ENCODE measurements at places on chromosomes 2 and 18. TPM values are rescaled to one million over a fixed set of nuclear protein-coding genes. Genes with fewer than 3 reads are reported as not detected.

- H3K36me3 ChIP-seq: no peaks in the 10 kb centered on the region
- H3K4me1 ChIP-seq: no peaks in the 10 kb centered on the region
- H3K27me3 ChIP-seq: no peaks in the 10 kb centered on the region
- no peak for DNase-seq
- no peak overlapping the region for H3K27ac ChIP-seq
These were observed 30.9 kb downstream of the OSBPL6 start for GRCh38 chr2:178225006-178225805.

GRCh38 chr2:218023636-218024035 lies 20.8 kb upstream of the TNS1 start:
- no peak for DNase-seq
- H3K36me3 ChIP-seq: no peaks in the 10 kb centered on the region
- no peak overlapping the region for H3K4me3 ChIP-seq
- H3K27ac ChIP-seq: no peak overlapping the region

DNA sequence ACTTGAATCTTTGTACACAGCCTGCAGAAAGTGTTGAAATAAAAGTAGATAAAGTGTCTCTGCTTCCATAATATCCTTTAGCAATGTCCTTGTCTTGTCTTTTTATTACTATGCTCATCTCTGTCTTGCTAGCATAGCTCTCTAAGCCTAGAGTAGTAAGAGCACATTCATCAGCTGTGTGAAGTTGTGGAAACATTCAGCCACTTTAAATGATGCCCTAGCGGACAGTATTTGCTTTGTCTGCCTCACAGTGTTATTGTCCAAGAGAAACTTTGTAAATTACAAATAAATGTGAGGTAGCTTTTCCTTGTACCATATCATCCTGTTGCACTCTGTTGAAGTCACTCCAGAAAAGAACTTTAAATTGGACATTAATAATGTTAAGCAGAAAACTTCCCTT lies 60.3 kb upstream of the TTC21B start:
- H3K4me3 ChIP-seq: no peak overlapping the region
- no peaks in the 10 kb centered on the region for H3K4me1 ChIP-seq
- no peak for DNase-seq

DNA sequence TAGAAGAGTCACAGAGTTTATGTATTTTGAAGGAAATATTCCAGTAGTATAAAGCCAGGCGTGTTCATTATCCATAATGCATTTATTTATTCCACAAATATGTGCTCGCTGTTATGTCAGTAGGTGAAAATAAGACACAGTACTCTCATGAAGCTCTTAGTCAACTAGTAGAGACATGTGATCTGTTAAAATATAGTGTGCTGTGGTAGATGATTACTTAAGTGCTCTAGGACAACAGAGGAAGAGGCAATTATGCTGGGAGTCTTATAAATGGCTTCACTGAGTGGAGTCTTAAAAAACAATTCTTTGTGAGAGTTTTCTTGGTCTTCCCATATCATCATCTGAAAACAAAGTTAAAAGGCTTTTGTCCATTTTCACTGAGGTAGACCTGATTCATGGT lies 457.3 kb downstream of the XIRP2 start:
- no peak overlapping the region for H3K27ac ChIP-seq
- H3K4me3 ChIP-seq: no peak overlapping the region
- no peak for DNase-seq
- no peaks in the 10 kb centered on the region for H3K4me1 ChIP-seq

GRCh38 chr2:17959833-17960232 lies 81.4 kb downstream of the KCNS3 start:
- H3K4me3 ChIP-seq: no peak overlapping the region
- no peak for DNase-seq
- H3K27ac ChIP-seq: no peak overlapping the region

- no peaks in the 10 kb centered on the region for H3K27me3 ChIP-seq
- DNase-seq: no peak
- no peak overlapping the region for H3K4me3 ChIP-seq
- H3K27ac ChIP-seq: no peak overlapping the region
- peaks cover 8% of the 10 kb centered on the region for H3K4me1 ChIP-seq
These were observed 45.5 kb downstream of the ZFP36L2 start for GRCh38 chr2:43180897-43181296.

DNA sequence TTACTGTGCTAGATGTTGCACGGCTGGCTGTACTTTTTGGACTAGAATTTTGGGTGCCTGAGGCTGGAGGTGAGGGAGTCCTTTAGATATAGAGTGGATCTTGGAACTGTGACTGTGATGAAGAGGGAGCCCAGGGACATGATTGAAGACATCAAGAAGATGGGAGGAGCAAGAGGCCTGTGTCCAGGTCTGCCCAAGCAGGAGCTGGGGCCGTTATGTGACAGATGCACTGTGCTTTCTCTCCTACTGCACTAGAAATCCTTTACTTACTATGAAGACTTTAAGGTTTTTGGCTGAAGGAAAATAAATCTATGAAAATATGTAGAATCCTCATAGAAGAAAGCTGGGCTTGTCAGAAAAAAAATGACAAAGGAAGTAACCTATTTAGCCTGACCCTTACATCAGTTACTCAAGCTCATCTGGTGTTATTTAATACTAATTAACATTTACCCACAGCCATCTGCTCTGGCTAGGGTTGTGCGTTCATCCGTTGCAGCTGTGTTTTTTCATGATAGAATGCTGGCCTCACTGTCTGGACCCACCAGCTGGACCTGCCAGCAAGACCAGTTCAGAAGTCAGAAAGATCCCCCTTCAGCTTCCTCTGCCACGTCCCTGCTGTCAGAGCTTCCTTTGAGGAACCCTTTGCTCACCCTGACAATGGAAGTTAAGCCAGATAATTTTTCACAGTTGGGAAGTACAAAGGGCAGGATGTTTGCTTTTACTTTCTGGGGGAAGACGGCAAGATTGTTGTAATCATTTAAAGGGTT lies 16.7 kb downstream of the TSN start:
- DNase-seq: no peak
- H3K27ac ChIP-seq: no peak overlapping the region
- no peaks in the 10 kb centered on the region for H3K27me3 ChIP-seq
- H3K4me1 ChIP-seq: no peaks in the 10 kb centered on the region

GRCh38 chr2:158006961-158007719 lies 94.5 kb upstream of the UPP2 start:
- H3K4me1 ChIP-seq: no peaks in the 10 kb centered on the region
- H3K36me3 ChIP-seq: no peaks in the 10 kb centered on the region
- H3K27ac ChIP-seq: no peak overlapping the region
- H3K4me3 ChIP-seq: no peak overlapping the region
- no peak for DNase-seq

- DNase-seq: no peak
- no peak overlapping the region for H3K27ac ChIP-seq
- no peaks in the 10 kb centered on the region for H3K27me3 ChIP-seq
- no peaks in the 10 kb centered on the region for H3K4me1 ChIP-seq
- no peaks in the 10 kb centered on the region for H3K36me3 ChIP-seq
These were observed 50.4 kb downstream of the CHMP3 start for GRCh38 chr2:86512892-86513291.

DNA sequence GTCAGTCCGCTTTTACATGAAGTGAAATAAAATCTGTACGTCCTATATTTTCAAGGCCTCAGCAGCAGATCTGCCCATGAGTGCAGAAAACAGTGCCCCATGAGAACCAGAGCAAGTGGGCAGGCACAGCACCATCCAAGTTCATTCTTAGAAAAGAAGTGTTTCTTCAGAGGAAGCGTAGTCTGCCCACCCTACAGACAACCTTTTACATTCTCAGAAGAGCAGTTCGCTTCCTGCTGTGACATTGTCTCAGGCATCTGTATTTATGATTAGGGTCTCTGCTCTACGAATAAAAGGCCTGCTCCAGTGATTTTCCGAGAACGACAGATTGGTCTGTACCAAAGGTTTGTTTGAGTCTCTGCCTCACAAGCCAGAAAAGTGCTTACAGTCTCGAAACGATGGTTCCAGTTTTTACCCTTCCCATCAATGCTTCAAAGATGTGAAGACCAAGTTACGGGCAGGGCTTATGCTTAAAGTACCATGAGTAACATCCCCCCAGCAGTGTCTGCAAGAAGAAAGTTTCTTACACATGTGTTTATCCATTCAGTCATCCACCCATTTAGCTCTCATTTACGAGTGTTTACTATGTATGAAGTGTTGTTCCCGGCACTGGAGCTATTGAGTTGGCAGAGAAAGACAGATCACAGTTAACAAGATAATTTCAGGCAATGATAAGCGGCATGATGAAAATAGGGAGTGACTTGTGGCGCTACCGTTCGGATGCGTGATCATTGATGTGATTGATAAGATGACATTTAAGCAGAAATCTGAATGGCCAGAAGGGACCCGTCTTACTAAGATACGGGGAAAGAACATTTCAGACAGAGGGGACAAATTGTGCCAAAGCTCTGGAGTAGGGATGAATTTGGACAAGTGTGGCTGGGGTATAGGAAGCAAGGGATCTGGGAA lies 31.4 kb upstream of the CTLA4 start:
- H3K27me3 ChIP-seq: no peaks in the 10 kb centered on the region
- H3K4me1 ChIP-seq: no peaks in the 10 kb centered on the region
- no peak for DNase-seq
- no peak overlapping the region for H3K4me3 ChIP-seq
- no peaks in the 10 kb centered on the region for H3K36me3 ChIP-seq

GRCh38 chr18:51430538-51430937 lies 233.1 kb upstream of the MEX3C start:
- no peaks in the 10 kb centered on the region for H3K4me1 ChIP-seq
- no peaks in the 10 kb centered on the region for H3K27me3 ChIP-seq
- H3K27ac ChIP-seq: no peak overlapping the region
- DNase-seq: no peak
- H3K4me3 ChIP-seq: no peak overlapping the region
- H3K36me3 ChIP-seq: no peaks in the 10 kb centered on the region

- H3K27me3 ChIP-seq: no peaks in the 10 kb centered on the region
- DNase-seq: no peak
- no peaks in the 10 kb centered on the region for H3K36me3 ChIP-seq
These were observed 108.9 kb downstream of the SATB2 start for GRCh38 chr2:199348871-199349270.

- no peak for DNase-seq
- H3K27ac ChIP-seq: no peak overlapping the region
- peaks cover 6% of the 10 kb centered on the region for H3K4me1 ChIP-seq
These were observed 55.2 kb upstream of the SEMA4C start for GRCh38 chr2:96924775-96925747.

DNA sequence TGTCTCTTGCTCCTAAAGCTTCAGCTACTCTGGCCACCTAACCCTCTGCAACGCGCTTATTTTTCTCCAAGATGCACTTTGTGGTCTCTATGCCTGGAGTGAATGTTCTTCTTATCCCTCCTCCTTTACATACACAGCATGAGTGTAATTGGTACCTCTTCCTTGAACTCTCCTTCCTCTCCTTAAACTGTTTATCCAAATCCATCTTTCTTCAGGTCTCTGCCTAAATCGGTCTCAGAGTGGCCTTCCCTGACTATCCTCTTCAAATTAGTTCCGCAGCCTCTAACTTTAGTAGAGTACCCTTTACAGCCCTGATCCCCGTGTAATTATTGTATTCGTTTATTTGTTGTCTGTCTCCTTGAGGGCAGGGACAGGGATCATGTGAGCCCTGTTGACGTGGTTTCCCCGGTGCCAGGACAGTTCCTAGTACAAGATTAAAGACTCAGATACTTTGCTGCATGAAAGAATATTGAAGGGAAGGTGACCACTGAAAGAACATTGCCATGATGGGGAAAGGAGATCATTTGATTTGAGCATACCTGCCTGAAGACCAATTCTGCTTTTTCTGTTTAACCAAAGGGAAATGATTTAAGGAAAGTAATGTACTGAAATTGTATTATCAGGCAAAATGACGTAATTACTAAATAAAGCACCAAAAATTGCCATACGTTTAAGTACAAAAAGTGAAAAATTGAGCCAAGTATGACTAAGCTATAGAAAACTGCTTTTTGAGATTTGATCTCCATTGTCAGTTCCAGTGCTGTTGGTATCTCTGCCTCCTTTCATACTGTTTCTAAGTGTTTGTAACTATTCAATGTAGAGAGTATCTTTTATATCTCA lies 1.2 kb downstream of the CNOT9 start:
- no peaks in the 10 kb centered on the region for H3K4me1 ChIP-seq
- H3K27me3 ChIP-seq: no peaks in the 10 kb centered on the region
- peak; percentile 32 for DNase-seq
- H3K4me3 ChIP-seq: peak overlapping the region; percentile 72

Gene UGT1A9
- total RNA-seq: not detected

Gene GALR1
- 0.14 TPM for total RNA-seq

Gene CYS1
- total RNA-seq: 1.5 TPM

Gene MRO
- total RNA-seq: 0.23 TPM

Gene ANO7
- 140 TPM for total RNA-seq

Gene C1GALT1C1L
- 2.3 TPM for total RNA-seq

Gene SLC38A11
- total RNA-seq: 2.8 TPM

Gene EFHD1
- 25.9 TPM for total RNA-seq

Measured in prostate gland (tissue), 2 donors.